ENCODE measurements at places on chromosomes 16 and 17.

DNA sequence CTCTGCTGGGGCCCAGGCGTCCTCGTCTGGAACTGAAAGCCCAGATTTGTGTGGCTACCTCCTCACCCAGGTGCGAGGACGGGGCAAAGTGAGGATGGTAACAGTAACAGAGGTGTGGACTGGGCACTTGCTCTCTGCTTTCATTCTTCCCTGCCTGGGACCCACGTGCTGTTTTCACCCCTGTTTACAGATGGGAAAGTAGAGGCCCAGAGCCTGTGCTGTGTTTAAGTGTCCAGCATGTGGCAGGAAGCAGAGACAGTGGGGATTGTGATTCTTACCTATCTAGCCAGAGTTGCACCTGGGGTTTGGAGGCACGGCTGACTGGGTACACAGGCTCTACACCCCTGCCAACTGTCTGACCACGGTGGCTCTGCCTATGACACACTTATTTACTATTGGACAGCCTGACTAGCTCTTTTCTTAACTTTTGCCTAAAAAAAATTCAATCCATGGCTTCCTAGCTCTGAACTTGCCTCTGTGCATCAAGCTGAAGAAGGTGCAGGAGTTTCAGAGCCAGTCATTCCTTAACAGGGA lies 155.4 kb downstream of the CLEC16A start:
- no peak for DNase-seq

DNA sequence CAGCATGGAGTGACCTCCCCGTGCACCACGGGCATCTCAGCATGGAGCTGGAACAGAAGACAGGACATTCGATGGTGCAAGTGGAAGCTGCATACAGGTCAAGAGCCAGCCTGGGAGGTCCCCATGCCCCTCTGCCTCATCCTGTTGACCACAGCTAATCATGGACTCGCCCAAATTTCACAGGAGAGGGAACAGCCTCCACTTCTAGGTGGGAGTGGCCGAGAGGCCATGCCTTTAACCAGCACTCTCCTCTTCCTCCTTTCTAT lies 3.8 kb upstream of the SLC47A2 start:
- no peak for DNase-seq

DNA sequence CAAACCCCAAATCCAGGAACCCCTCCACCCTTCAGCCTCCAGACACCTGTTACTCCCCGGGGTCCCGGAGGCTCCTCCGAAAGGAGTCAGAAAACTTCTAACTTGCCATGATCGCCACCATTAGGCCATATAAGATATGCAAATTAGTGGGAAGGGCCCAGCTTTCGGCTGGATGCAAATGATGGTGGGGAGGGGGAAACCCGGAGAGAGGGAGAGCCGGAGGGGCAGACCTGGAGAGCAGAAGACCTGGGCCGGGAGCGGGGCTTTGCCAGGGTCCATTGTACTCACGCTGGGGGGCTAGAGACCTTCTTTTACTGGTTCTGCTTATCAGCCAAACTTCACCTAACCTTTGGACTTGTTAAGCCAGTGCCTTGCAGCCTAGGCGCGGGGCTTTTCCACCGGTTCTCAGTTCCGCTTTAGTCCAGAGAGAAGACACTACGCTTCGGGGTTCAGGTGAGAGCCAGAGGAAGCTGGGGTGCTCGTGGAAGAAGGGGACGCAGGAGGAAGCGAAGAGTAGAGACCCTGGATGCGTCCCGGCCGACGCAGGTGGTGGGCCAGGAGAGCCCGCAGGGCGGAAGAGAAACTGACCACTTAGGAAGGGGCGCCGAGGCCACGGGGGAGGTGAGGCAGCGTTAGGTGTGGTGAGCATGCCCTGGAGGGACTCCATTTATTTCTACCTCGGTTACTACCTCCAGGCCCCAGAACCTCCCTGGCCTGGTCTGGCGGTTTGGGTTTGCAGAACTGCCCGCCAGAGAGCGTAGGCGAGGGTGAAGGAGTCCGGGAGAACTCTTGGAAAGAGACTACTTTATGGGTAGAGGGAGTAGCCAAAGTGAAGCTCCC lies at the start of gene HNF1B:
Gene HNF1B, minus strand, starts transcription at position 99 of the 840 bp plus-strand sequence. CDS start 175 bp downstream, outside the sequence.
- no peak for DNase-seq

GRCh38 chr16:56910654-56911539 lies 21.0 kb upstream of the HERPUD1 start:
- peak; percentile 85 for DNase-seq

- no peak for DNase-seq
Measured at GRCh38 chr16:3873482-3874173, 6.9 kb downstream of the CREBBP start.

DNA sequence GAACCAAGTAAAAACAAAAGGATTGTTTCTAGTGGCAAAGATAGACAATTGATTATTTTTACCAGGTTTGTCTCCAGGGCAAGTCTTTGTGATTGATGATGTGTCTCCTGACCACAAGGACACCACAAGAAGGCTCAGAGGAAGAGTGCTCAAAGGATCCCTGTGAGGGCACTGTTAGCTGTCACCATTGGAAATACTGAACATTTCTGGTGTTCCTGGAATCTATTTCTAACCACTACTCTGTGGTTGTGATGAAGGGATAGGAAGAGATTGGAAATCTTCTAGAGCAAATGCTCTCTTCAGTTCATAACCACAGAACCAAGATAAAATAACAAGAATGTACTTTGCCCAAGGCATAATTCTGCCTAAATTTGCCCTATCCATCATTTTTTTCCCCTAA lies 15.3 kb downstream of the RNF43 start:
- no peak for DNase-seq

GRCh38 chr16:89409161-89409711 lies 81.1 kb downstream of the ANKRD11 start:
- DNase-seq, result no peak

GRCh38 chr17:53950207-53950857 lies 127.6 kb downstream of the KIF2B start:
- DNase-seq, result no peak

DNA sequence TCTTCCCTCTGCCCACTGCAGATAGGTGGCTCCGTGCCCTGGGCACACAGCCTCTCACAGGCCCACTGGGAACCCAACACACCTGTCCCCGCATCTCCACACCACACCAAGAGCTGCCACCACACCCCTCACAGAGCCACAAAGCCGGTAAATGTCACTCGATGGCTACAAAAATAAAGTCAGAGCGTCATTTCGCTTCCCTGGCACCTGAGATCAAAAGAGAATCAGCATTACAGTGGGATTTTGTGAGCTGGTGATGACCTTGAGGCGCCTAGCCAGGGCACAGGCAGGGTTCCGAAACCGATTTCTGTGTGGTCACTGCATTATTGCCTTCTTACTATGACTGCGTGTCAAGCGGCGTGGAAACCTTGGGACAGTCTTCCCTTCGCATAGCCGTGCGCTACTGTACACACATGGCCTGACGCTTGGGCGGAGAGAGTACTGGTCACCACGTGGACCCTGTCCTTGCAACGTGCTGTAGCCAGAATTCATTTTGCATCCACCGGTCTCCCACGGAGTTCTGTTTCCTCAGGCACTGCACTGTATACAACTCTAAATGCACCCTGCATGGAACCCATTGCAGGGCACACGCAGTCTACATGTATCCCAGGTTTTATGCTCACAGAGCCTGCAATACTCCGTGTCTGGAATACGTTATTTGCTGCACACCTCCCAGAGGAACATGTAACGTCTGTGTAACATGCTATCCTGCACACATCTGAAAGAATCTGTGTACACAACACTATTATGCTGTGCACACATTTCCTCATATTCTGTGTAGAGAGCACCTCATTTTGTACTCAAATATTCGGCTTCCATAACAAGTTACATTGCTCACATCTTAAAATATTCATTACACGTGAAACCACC lies 5.8 kb upstream of the FOXF1 start:
- no peak for DNase-seq

GRCh38 chr16:79607587-79607986 lies 7.0 kb upstream of the MAF start:
- peak; percentile 29 for DNase-seq

GRCh38 chr17:50133028-50133768 lies 3.2 kb upstream of the SAMD14 start:
- no peak for DNase-seq

GRCh38 chr17:12348476-12348875 lies 317.2 kb upstream of the MYOCD start:
- DNase-seq, result no peak

DNA sequence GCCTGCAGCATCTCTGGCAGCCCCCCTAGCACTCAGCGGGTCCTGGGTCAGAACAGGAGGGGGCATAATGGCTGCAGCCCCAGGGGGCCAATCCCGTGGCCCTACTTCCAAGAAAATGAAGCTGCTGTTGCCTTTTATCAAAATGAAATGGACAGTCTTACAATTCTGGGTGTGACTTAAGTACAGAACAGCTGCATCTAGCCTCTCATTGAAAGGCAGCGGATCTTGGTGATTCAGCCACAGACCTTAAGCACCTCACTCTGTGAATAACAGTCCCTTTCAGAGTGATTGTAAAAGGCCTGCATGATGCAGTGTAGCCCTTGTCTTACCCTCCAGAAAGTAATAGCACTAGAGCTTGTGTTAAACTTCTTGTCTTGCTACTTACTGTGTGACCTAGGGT lies 11.5 kb upstream of the UMOD start:
- DNase-seq, result no peak

- no peak for DNase-seq
Measured at GRCh38 chr16:10387188-10387617, 1.3 kb downstream of the ATF7IP2 start.

DNA sequence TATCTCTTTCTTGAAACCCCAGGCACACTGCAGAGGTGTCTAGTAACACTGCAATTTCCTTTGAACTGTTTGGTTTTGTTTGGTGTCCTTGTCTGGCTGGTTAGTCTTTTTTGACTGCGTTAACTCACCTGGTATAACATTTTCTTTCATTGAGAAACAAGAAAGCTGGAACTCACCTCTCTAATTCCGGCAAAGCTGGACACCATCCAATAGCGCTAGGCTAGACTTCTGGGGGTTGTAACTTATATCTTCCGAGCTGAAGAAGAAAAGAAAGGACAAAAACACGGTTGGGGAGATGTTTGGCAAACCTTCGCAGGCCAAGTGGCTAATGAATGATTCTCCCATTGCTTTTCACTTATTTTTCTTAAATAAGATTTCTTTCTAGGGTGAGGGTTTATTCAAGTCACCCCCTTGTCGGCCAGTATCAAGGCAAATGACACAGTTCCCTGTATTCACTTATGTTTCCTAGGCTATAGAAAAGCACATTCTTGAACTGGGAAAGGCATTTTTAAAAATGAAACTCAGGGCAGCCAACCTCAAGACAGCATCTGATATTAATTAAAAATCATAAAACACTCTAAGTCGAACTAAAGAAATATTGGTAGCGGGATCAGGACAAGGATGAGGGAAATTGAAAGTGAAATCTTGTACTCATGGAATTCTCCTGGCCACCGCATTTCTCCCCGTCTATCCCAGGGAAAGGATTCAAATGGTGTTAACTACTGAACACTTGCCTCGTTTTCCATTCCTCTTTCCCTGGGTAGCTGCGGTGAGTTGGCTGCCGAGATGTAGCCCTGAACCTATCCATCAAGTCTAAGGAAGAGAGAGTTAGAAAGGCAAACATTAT lies 95.9 kb upstream of the ZFHX3 start:
- DNase-seq, result no peak

DNA sequence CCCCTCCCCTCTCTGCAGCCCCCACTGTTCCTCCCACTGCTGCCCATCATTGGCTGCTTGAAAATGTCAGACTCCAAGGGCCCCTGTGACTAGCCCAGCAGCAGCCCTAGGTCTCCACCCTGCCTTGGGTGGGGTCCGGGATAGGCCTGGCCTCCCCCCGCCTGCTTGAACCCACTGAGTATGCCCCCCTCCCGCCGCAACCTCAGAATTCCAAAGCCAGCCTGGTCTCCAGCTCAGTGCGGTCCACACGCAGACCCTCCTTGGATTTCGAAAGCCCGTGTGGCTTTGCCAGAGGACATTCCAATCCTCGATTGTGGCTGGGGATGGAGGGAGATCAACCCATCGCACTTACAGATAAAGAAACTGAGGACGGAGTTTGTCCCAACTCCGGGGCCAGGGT lies 6.4 kb downstream of the DPEP1 start:
- DNase-seq, result no peak

DNA sequence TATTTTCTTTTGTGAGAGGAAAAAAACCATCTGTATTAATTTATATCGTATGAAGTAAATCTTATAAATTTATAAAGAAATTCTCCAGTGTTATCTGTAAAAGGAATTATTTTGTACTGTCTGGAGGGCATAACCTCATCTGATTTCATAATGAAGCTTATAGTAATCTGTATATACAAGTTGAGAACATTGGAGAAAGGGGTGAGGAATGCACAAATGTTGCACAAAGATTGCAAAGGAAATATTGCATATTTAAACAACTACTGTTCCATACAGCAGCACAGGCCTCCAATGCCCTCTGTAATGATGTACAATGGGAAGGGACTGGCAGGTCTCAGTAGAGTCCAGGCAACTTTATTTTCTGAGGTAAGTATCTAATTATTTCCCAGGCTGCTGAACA lies 50.8 kb upstream of the KCNJ16 start:
- no peak for DNase-seq

DNA sequence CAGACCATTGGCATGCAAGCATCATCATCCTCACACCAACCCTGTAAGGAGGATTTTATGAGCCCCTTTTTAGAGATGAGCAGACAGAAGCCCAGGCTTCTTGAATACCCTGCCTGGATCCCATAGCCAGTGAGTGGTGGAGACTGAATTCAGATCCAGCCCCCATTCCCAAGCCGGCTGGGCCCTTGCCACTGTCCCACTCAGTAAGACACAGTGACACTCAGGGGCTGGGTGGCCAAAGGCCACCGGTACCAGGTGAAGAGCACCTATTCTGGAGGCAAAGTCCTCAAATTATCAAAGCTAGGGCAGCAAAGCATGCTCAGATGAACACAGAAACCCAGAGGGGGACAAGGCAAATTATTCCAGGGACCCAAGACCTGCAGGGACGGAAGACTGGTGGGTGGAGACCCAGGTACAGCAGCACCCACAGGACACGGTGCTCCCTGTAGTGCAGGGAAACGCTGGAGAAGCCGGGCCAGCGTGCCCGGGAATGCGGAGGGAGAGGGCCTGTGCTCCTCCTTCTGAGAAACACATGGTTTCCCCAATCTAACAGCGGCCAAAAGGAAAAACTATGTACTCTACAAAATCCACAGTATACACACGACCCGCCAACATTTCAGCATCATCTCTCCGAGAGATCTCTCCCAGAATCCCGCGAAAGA lies 33.2 kb upstream of the CRHR1 start:
- DNase-seq, result no peak

DNA sequence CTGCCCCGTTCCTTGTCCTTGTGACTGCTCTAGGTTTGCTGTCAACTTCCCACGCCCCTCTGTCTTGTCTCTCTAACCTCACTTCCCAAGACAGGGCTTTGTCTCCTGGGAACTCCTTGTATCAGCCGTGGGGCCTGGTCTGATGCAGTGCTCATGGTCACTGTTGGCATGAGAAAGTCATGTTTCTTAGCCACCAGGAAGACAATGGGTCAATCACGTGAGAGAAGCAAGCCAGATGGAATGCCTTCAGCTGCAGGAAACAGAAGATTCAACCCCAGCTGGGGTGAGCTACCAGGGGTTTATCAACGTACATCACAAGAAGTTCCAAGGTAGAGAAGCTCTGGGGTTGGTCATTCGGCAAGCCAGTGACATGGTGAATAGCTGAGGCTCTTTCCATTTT lies 116.6 kb downstream of the IRF8 start:
- no peak for DNase-seq

GRCh38 chr16:71647391-71647790 lies 21.4 kb downstream of the MARVELD3 start:
- DNase-seq, result no peak

GRCh38 chr17:34571428-34572130 lies 7.8 kb upstream of the TMEM132E start:
- no peak for DNase-seq

GRCh38 chr16:75616521-75617010 lies 6.5 kb downstream of the ADAT1 start:
- no peak for DNase-seq

Data from AG09309 (cell line).